ENCODE measurements at places on chromosomes 5 and 9.
A peak's percentile ranks its signal among the peaks of the same experiment; 100 is the strongest.

DNA sequence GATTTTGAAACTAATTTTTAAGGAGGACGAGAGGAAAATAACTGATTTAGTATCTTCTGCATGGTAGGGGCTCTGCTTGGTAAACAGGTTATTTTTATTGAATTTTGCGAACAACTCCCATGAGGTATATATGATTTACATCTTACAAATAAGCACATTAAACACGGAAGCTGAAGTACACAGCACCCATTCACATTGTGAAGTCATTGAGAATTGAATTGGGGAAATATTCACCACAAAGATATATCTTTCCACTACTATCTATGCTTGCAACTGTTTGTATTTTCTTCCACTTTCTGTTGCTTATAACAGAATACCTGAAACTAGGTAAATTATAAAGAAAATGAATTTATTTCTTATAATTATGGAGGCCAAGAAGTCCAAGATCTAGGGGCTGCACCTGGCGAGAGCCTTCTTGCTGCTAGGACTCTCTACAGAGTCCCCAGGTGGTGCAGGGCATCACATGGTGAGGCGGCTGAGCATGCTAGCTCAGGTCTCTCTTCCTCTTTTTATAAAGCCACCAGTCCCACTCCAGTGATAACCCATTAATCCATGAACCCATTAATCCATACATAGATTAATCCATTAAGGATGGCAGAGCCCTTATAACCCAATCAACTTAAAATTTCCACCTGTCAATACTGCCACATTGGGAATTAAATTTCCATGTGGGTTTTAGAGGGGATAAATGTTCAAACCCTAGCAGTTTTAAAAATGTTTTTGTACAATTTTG lies 79.0 kb upstream of the ZNF608 start:
- ATAC-seq, result no peak

- ATAC-seq, result no peak
Measured at GRCh38 chr5:163473635-163474243, 13.3 kb downstream of the HMMR start.

- no peak for ATAC-seq
Measured at GRCh38 chr9:88676644-88677043, 141.7 kb downstream of the NXNL2 start.

DNA sequence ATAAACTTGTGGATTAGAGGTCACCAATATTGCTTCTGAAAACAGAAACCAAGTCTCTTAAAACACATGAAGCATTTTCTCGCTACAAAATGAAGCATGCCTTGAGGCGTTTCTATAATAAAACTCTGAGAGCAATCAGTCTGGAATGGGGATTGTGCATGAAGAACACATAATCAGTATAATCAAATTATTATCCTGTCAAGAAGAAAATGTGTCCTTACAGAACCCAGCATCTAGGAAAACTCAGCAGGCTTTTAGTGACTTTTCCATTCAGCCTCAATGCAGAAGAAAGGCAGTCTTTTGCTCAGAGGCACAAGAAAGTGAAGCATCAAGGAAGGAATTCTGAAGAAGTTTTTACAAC lies 121.9 kb downstream of the CDH18 start:
- no peak for ATAC-seq

GRCh38 chr9:132023419-132024180 lies 56.1 kb downstream of the MED27 start:
- ATAC-seq, result no peak

DNA sequence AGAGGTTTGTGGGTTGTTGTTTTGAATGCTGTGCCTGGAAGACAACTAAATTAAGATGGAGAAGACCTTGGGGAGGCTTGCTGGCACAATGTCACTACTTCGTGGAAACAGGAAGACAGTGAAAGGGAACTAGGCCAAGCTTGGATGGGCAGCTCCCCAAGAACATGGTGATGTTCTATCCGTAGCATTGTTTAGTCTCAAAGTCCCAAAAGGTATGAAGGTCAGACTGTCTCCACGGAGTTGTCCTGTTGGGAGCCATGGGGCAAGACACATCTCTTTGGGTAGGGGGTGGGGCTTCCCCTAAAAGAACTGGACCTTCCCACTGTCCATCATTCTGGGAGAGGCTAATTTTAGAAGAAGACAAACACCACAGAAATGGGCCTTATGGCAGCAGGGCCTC lies 140.5 kb downstream of the ENTREP1 start:
- ATAC-seq, result peak; percentile 70

- no peak for ATAC-seq
Measured at GRCh38 chr5:68382640-68383039, 167.1 kb downstream of the PIK3R1 start.

- ATAC-seq, result no peak
Measured at GRCh38 chr5:165631235-165631634, 2125.8 kb downstream of the MAT2B start.

- ATAC-seq, result no peak
Measured at GRCh38 chr5:90868799-90869198, 310.2 kb downstream of the ADGRV1 start.

DNA sequence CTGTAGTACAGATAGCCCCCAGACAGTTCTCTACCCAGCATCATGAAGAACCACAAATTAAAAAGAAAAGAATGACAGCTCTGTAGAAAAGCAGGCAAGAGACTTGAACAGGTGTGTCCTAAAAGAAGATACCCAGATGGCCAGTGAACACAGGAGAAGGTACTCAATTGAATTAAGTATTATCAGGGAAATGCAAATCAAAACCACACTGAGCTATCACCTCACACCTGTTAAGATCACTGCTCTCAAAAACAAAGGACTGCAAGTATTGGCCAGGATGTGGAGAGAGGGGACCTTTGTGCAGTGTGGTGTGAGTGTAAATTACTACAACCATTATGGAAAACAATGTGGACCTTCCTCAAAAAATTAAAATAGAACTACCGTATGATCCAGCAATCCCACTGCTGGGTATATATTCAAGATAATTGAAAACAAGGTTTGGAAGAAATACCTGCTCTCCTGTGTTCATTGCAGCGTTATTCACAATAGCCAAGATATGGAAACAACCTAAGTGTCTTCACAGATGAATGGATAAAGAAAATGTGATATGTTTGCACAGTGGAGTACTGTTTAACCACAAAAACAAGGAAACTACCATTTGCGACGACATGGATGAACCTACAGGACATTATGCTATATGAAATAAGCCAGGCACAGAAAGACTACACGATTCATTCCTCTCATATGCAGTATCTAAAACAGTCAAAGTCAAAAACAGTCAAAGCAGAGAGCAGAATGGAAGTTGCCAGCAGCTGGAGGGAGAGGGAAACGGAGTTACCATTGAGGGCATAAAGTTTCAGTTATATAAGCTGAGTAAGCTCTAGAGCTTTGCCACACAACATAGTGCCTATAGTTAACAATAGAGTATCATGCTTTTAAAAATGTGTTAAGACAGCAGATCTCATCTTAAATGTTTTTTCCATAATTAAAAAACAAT lies 102.6 kb downstream of the WNK2 start:
- no peak for ATAC-seq

GRCh38 chr5:69052181-69052580 lies 41.6 kb upstream of the SLC30A5 start:
- ATAC-seq, result no peak

- ATAC-seq, result no peak
Measured at GRCh38 chr9:128224877-128225276, 21.7 kb downstream of the DNM1 start.

- ATAC-seq, result no peak
Measured at GRCh38 chr9:131585375-131585774, 40.1 kb downstream of the PRRT1B start.

DNA sequence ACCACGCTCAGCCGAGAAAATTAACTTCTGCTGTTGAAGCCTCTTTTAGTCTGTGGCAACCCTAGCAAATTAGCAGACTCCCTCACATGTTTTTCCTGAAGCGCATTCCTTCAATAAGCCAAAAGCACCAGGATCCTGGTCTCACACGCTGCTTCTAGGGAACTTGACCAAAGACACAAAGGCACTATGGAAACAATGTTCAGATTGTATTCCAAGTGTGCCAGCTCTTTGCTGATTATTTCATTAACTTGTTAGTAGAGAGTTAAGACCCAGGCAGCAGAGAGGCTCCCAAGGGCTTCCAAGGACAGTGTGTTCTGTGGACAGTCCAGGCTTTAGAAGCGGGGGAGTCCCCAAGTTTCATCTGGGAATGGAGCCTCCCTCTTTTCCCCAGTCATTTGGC lies 94.4 kb upstream of the BASP1 start:
- no peak for ATAC-seq

- ATAC-seq, result no peak
Measured at GRCh38 chr5:10863763-10864383, 102.8 kb upstream of the DAP start.

DNA sequence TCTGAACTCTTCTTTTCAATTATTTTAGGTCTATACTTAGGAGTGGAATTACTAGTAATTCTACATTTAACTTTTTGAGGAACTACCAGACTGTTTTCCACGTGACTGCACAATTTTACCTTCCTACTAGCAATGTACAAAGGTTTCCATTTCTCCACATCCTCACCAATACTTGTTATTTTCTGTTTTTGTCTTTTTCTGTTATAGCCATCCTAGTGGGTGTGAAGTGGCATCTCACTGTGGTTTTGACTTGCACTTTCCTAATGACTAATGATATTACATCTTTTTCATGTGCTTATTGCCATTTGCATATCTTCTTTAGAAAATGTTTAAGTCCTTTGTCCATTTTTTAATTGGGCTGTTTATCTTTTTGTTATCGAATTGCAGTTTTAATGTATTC lies 136.9 kb upstream of the EGFLAM start:
- no peak for ATAC-seq

DNA sequence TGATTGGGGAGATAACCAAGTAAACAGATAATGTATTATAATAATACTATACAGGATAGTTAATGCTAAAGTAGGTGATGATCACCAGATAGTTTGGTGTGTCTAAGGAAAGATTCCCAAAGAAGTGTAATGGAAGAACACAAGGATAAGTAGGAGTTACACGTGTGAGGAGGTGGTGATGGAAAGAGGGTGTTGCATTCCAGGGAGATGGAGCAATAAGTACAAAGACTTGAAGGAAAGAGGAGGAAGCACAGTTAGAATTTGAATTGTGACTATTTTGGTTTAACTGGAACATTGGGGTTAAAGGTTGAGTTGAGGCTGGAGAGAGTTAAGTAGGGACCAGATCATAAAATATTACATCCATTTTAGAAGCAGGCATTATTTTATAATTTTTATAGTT lies 76.9 kb downstream of the IPO11 start:
- no peak for ATAC-seq

DNA sequence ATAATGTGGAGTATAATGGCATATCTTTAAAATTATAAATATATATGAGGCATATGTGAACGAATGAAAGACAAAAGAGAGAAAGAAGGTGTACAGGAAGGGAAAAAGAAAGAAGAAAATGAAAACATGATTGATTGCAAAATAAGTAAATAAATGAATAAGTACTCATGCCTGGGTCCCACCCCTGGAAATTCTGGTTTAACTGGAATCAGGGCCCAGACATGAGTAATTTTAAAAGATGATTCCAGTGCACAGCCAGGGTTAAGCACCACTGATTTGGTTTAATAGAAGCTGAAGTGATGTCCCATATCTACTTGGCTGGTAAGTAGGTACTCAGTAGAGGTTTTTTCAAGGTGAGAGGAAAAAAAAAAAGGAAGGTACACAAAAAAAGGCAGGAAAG lies 34.0 kb upstream of the HOMER1 start:
- ATAC-seq, result no peak

DNA sequence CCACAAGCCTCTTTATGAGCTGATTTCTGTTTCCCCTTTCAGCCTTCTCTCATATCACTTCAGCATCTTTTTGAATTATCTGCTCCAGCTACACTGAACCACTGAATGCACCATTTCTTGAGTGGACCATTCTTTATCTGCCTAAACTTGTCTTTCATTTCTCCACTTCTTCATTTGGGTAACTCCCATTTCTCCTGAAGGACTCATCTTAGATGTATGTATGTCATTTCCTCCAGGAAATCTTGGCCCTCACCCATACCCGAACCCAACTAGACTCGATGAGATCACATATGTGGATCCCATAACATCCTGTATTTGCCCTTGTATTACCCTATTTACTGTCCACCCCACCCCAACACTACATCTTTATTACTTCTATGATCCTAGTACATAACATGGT lies 249.8 kb downstream of the KIF4B start:
- ATAC-seq, result no peak

GRCh38 chr5:74209571-74209970 lies 431.0 kb downstream of the ENC1 start:
- no peak for ATAC-seq

DNA sequence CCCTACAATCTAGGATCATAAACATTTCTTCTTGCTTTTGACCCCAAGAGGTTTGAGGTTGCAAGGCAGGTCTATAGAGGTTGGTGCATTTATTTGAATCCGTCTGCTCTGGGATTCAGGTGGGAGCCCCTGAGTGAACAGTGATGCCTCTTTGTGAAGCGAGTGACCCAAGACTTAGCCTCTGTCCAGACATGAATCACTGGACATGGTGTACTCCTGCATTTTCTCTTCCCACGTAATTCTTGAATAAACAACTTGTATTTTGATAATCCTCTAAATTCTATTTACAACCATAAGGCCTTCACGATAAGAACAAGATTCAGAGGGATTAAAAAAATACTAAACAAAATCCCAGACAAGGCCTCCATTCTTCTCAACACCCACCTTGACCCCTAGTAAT lies 67.5 kb upstream of the PLPP6 start:
- no peak for ATAC-seq

GRCh38 chr5:124040799-124041198 lies 528.8 kb downstream of the CSNK1G3 start:
- ATAC-seq, result peak; percentile 51

GRCh38 chr9:13100914-13101572 lies 178.4 kb downstream of the MPDZ start:
- peak; percentile 73 for ATAC-seq

- ATAC-seq, result peak; percentile 27
Measured at GRCh38 chr5:177500685-177501522, 3.5 kb upstream of the PDLIM7 start.

GRCh38 chr9:137919649-137920141 lies 42.1 kb downstream of the CACNA1B start:
- no peak for ATAC-seq

Data from gastroesophageal sphincter (tissue), 4 donors.